ENCODE measurements at places on chromosomes 1 and 21.
A peak's percentile ranks its signal among the peaks of the same experiment; 100 is the strongest.

- peak; percentile 86 for DNase-seq
These were observed 47.1 kb upstream of the PODN start for GRCh38 chr1:53014791-53015507.

- no peak for DNase-seq
These were observed 109.3 kb downstream of the GALNT2 start for GRCh38 chr1:230176326-230176725.

- peak; percentile 9 for DNase-seq
These were observed 449.0 kb upstream of the RGS18 start for GRCh38 chr1:191709215-191709614.

GRCh38 chr1:104780470-104781078, 1030.9 kb downstream of the AMY1C start:
- DNase-seq, result peak; percentile 45

DNA sequence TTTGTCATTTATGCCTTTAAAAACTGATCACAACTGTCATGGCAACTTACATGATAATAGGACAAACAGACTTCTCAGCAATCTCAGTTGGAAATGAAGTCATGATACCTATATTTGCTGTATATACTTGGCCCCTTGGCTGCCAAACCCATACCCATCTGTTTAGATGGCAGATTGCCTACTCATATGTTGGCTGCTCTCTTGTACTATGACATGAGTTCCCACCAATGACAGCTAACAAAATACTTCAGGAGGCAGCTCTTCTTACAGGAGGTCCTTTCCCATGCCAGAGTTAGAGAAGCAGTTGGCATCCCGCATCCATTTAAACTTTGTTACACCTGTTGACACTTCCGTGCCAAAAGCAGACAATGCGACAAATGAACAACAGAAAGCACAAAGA, 603.1 kb upstream of the ADGRL2 start:
- no peak for DNase-seq

- DNase-seq, result no peak
These were observed 19.1 kb downstream of the FMO1 start for GRCh38 chr1:171267391-171267790.

GRCh38 chr1:34984435-34984792, 733 bp downstream of the TMEM35B start:
- peak; percentile 34 for DNase-seq

DNA sequence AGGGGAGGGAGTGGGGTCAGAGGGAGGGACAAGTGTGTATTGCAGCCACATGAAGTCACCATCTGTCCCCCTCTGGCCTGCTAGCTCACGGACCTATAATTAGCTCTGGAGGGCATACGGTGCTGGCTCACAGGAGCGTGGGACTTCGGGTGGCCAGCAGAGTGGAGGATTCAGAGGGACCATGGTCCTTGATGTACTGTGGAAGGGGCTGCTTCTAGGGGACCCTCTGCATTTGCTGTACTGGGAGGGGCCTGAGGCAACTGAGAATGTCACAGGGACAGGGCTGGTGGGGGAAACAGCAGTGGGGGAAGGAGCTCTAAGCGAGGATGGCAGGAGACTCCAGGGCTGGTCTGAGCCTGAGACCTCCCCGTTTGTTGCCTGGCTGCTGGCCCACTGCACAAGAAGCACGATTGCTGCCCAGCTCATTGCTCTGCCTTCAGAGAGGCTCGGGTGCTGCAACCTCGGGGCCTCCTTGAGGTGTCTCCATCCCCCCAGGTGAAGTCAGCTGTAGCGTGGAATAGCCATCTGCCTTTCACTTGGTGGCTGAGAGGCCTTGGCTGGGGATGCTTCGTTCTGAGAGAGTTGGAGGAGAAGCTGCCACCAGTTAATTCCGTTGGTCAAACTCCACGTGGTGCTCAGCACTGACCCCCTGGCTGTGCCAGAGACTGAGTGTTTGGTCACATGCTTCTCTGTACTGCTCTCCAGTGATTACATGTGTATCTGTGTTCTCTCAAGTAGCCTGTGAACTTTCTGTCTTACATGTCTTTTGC, 2.7 kb downstream of the PPFIA4 start:
- DNase-seq, result no peak

DNA sequence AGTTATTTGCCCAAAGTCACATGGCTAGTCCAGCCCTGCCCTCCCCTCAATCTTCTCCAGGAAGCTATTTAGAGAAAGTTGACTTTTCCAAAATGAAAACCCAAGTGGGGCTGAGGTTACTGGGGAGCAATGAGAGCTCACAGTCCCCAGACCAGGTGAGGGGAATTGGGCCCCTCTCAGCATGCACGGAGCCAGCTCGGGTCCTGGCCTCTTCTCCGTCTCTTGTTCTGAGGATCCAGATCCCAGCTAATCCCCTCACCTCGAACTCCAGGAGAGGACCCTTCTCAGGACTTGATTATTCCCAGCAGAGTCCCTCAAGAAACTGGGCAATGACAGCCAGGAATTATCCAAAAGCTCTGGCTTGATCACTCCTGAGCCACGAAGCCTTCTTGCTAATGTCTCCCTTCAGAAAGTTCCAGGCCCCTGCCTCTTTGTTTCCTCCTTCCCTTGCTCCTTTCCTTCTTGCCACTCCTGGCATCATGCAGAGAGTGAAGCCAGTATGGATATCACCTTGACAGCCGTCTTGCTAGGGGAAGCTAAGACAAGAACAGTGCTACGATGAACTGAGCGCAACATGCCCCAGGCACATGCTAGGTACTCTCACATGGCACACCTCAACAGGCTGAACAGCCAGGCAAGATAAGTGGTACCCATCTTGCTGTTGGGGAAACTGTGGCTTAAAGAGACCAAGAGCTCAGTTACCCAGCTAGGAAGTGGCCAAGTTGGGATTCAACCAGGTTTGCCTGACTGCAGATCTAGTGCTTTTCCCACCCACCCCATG, 51.9 kb downstream of the KLHDC7A start:
- no peak for DNase-seq

DNA sequence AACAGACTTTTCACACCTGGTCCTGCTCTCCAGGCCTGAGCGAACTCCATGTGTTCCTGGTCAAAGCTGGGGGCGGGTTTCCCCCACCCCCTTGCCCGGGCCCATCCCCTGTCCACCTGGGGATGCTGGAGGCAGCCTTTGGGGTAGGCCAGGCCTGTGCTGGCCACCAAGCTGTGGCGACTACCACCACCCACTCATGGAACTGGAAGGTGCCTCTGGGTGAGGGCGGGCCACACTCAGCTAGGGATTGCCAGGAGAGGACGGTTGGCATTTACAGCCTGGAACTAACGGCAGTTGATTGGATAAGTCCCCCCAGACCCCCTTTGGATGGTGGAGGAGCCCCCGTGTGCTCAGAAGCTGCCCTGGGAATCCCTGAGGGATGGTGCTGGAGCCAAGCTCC, 7.9 kb downstream of the S100B start:
- no peak for DNase-seq

DNA sequence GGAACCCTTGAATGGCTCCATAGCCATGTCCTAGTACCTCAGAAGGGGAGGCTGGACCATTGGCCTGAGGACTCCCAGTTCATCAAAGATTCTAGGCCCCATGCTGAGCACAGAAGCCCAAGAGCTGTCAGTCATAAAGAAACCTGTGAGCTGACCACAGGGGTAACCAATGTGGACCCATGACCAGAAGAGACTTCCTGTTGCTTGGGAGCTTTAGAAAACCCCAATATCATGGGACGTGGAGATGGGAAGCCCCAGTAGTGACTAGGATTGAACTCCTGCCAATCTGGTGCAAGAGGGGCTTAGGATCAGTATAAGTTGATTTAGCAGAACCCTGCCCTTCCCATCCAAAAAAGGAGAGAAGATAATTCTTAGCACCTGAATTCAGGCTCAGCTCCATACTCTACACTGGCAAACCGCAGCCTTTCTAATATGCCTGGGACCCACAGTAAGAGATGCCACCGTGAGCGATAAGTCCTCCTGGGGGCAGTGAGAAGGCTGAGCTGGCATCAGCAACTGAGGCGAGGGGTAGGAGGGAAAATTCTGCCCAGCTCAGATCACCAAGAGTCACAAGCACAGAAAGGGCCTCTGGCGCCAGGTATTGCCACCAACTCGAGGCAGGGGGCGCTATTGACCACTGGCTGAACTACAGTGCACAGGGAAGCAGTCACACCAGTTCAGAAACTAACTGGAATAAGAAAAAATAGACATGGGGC, 108.9 kb downstream of the CAPN8 start:
- peak; percentile 87 for DNase-seq

GRCh38 chr1:57474137-57474750, 50.4 kb upstream of the DAB1 start:
- DNase-seq, result peak; percentile 6

DNA sequence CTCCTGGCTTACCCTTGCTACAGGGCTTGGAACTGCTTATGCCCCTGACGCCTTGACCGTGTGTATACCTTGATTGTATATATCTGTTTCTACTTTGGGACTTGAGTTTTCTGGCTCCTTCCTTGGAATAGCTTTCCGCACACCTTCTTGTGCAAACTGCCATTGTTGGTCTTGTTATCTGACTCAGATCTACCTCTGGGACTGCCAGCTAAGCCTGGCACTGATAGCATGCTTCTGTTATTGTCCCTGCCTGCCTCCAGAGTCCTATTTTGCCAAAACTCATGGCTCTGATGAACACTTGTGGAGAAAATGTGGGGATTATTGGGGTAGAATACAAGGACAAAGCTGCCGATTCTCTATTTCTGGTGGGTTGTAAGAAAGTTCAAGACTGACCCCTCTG, 15.4 kb downstream of the FMOD start:
- DNase-seq, result no peak
